Stimulated activated naive CD4-positive, alpha-beta T cell (primary cell): ENCODE measurements at places on chromosomes 1 and 21.

DNA sequence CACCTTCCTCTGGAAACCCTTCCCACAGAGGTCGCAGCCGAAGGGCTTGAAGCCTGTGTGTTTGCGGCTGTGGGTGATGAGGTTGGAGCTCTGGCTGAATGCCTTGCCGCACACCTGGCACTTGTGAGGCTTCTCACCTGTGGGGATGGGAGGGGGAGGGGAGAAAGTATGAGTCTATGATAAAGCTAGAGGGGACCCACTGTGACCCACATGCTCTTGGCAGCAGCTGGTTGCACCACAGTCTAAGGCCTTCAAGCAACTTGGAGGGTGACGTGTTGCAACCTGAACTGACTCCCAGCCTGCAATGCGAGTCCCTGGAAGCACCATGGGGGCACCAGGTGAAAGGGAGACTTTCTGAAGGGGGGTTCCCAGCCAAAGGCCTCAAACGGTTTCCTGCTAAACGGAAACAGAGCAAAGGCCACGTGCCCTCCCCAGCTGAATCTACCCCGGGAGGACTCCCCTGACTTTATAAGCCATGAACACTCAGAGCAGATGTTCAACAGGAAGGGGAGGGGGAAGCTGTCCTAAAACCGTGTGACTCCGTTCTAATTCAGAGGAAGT is 10.6 kb downstream of the GFI1 start:
- DNase-seq, result peak; percentile 61

DNA sequence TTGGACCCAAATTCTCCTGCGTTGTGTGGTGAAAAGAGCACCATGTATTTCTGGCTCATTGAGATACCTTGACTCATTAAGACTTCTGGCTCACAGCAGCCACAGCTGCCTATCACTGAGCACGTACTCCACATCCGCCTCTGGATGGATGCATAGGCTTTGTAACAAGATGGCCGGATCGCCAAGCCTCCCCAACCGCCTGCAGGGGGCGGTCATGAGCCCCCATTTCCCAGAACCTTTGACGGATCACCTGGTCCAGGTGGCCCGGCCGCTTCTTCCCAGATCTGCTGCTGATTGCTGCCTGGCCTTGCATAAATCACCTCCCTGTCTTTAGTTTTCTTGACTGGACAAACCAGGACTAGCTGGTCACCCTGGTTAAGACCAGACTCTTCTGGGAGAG is 156.5 kb upstream of the KLHDC7A start:
- DNase-seq, result no peak

GRCh38 chr1:62213075-62213914 is 18.6 kb downstream of the L1TD1 start:
- no peak for DNase-seq

DNA sequence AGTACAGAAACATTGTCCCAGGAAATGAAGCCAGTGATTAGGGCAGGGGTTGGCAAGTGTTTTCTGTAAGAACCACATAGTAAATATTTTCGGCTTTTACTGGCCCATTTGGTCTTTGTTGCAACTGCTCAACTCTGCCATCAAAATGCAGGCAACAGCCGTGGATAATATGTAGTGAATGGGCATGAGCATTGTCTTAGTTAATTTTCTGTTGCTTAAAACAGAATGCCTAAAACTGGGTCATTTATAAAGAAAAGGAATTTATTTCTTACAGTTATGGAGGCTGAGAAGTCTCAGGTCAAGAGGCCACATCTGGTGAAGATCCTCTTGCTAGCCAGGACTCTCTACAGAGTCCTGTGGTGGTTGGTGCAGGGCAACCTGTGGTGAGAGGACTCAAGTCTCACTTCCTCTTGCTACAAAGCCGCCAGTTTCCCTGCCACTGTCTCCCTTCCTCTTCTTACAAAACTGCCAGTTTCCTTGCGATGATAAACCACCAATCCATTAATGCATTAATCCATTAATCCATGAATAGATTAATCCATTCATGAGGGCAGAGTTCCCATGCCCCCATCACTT is 166.4 kb downstream of the PSMG1 start:
- no peak for DNase-seq

GRCh38 chr1:219161371-219161770 is 12.3 kb upstream of the LYPLAL1 start:
- no peak for DNase-seq

DNA sequence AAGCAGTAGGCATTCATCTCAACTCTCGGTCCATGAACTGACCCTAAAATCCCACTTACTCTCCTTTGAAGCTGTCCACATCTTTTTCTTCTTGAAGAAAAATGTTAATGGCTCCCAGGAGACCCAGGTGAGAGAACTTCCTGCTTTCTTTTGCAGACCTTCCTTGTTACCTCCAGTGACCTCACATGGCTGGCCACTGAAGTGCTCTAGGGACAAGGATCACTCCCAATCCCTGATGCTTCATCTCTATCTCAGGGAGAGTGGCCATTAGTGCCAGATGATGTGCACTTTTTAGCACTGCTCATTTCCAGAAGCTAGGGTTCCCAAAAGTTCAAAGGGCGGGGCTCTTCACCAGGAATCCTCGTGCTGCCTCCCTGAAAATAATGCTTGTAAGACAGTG is 16.2 kb downstream of the PLXNA2 start:
- no peak for DNase-seq

DNA sequence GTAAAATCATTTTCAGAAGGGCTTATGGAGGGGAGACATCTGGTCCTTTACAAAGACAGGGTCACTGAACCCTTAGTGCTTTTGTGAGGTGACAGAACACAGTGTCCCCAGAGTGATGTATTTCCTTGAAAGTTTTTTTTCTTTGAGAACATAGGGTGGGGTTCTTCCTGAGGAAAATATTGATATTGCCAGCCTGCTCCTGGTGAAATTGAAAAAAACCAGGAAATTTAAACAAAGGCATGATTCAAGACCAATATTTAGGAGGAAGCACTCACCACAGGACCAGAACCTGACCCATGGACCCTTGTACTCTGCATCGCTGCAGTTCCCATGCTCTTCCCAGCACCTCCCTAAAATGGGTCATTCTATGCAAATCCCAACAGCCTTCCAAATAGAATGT is 63.7 kb downstream of the ST6GALNAC3 start:
- DNase-seq, result no peak

- no peak for DNase-seq
These were observed 4.1 kb downstream of the PTPRC start for GRCh38 chr1:198642983-198643382.

DNA sequence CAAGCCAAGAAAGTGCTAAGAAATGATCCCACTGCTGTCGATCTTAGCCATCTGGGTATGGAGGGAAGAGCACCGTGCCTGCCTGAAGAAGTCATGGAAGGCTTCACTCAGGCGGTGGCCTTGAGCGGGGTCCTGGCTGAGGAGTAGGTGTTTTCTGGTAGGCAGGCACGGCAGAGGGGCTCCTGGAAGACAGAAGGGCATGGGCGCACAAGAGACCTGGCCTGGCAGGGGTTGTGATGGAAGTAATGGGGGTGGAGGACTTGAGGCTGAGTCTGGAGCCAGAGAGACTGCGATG is 185.1 kb downstream of the KAZN start:
- DNase-seq, result no peak

DNA sequence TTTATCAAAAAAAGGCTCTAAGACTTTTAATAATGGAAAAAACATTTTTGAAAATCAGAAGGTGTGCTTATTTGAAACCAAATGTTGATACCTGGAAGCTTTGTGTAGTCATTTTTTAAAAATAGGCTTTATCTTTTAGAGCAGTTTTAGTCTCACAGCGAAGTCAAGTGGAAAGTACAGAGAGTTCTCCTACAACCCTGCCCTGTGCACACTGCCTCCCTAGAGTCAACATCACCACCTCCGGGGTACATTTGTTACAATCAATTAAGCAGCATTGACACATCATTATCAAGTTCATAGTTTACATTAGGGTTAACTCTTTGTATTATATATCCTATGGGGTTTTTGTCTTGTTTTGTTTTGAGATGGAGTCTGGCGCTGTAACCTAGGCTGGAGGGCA is 10.7 kb upstream of the ERO1B start:
- no peak for DNase-seq

GRCh38 chr1:154994591-154994990 is 1.2 kb downstream of the LENEP start:
- DNase-seq, result no peak

DNA sequence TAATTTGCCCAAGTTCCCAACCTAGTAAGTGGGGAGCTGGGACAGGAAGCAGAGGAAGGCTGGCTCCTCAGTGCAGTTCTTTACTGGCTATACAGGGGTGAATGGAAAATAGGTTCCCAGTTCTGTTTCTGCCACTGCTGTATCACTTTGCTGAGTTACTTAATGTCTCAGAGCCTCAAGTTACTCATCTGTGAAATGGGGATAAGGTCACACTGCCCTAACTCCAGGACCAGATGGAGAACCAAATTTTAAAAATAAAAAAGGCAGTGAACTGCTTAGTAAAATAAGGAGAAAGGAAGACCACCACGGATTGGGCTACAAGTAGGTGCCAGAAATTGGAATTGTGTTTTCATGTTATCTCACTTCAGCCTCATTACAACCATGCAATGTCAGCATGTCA is 147.8 kb downstream of the OMA1 start:
- DNase-seq, result no peak

DNA sequence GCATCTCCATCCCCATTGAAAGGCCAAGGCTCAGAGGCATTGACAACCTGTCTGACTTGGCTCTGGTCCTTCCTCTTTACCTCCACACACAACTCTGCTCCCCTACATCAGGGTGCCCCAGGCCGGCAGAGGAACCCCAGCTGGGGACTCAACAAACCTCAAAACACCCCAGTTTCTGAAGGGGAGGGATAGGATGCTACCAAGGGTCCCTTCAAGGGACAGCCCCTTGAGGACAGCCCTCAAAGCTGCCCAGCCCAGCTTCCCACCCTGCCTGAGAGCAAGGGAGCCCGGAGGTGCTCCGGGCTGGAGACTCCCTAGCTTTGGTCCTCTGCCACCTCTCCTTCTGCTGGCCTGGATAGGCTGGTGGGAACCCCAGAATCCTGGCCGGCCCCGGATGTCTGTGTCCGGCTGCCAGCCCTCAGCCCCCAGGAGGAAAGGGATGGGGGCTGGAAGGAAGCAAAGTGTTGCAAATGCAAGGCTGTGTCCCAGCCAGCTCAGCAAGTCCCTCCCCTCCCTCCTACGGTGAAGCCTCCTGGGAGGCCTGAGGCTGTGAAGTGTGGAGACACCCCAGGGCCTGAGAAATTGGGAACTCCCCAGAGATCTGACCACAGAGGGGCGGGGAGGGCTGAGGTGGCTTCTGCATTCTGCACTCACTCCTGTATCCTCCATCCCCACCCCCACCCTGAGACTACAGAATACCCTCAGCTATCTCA is 1.1 kb upstream of the MARCKSL1 start:
- peak; percentile 41 for DNase-seq

- no peak for DNase-seq
These were observed 100.9 kb downstream of the NAV1 start for GRCh38 chr1:201639826-201640225.

DNA sequence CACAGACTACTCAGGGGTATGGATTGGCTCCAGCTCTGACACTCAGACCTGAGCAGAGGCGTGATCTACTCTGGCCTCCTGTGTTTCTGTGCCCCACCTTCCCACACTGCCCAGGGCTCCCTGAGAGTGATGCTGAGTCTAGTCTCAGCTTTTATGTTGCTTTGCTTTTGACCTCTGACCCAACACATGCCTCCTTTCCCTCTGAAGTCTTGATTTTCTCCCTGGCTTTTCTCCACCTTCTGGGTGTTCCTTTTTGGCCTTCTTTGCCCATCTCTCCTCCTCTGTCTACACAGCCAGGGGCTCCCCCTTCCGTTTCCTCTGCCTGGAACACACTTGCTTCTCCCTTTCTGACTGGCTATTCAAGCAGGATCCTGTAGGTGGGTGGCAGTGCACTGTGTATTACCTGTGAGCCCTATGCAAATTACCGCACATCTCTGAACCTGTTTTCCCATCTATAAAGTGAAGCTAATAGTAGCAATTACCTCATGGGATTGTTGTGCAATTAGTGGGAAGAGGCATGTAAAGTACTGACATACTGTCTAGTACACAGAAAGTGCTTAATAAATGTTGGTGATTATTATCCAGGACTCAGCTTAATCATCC is 13.7 kb upstream of the MEX3A start:
- DNase-seq, result no peak

GRCh38 chr1:89640440-89640839 is 7.5 kb downstream of the LRRC8C start:
- no peak for DNase-seq

DNA sequence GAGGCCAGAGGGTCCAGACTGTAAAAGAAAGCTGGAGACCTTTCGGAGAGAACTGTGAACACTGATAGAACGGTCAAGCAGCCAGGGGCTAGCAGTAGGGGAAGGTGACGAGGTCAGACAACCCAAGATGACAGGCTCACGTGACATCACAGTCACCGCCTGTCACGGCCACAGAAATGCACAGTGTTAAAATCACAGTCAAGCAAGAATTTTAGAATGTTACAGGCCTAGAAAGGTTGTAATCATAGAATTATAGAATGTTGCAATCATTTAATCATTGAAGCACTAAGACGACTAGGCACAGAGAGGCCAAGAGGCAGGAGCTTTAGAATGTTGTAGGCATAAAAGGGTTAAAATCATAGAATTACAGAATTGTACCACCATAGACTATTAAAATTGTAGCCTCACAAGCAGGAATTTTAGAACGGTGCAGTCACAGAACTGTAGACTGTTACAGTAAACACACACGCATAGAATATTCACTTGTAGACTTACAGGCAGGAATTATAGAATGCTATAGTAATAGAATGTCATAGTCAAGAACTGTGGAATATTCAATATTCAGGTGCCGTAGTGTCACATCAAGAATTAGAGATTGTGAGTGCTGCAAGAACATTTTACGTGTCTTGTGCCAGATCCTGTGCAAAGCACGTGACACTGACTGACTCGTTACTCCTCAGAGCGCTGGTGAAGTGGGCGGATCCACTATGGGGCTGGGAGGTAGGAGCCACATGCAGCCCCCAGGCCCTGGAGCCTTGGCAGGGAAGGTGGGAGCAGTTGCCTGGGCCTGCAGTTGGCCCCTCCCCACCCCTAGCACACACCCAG is 118.1 kb downstream of the EPHB2 start:
- DNase-seq, result no peak

GRCh38 chr1:1483714-1484113 is 12.1 kb downstream of the ATAD3B start:
- DNase-seq, result no peak

GRCh38 chr1:115450501-115451040 is 112.5 kb upstream of the NGF start:
- no peak for DNase-seq

DNA sequence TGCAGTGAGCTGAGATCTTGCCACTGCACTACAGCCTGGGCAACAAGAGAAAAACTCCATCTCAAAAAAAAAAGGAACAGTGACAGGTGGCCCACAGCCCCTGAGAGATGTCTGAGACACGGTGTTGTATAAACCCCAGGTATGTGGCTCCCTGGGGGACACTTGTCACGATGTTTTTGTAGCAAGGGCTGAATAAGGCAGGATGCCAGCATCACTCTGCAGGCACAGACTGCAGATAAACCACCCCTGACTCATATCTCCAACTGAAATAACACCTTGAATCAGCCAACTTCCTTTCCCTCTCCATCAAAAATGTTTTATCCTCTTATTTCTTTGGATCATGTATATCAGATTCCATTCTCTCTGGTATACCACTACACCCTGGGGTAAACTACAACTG is 52.5 kb downstream of the NMNAT2 start:
- DNase-seq, result no peak

GRCh38 chr1:34360574-34360973 is 183.9 kb downstream of the C1orf94 start:
- DNase-seq, result no peak
